Umbilical cord (tissue), 2 donors: ENCODE measurements at places on chromosomes 16 and 17.

GRCh38 chr16:14307527-14308367 lies 236.6 kb downstream of the MRTFB start:
- no peak for DNase-seq

GRCh38 chr17:29143894-29144293 lies 36.3 kb downstream of the MYO18A start:
- DNase-seq: no peak

DNA sequence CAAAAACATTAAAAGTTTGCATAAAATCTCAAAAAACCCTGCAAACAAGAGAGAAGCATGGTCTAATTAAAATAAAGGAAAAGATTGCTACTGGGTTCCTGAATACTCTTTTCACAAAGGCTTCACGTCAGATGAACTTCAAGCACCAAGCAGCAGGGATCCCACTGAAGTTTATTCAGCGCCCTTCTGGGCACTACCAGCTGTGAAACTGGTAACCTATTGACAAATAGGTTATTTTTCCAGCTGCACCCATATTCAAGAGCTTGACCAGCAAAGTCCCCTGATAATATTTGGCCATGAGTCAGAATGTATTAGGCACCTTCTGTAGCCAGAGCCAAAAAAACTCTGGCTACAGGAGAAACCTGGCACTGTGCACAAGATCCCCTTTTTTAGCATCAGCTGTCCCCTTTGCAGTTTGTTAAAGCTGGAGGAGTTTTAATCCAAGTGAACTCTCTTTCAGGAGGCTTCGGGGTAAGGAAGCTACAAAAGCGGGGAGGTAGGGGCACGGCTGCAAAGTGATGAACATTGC lies 60.3 kb downstream of the GRIN2A start:
- no peak for DNase-seq

GRCh38 chr17:83064732-83065659 lies 14.4 kb upstream of the METRNL start:
- DNase-seq: no peak

DNA sequence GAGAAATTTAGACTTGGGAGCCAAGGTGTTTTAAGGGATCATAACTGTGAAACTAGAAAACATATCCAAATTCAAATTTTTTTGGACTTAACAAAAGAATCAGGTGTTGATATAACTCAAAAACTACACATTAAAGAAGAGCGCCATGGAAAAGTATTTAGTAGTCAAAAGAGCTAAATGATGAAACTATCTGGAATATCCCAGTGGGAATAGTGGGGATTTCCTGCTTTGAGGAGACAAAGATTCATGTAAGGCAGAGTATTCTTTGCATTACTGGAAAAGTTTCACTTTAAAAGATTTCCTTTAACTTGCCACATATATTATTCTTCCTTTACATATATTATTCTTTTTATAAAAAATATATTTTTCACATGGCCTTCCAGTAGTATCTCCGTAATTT lies 40.3 kb upstream of the VPS4A start:
- no peak for DNase-seq

DNA sequence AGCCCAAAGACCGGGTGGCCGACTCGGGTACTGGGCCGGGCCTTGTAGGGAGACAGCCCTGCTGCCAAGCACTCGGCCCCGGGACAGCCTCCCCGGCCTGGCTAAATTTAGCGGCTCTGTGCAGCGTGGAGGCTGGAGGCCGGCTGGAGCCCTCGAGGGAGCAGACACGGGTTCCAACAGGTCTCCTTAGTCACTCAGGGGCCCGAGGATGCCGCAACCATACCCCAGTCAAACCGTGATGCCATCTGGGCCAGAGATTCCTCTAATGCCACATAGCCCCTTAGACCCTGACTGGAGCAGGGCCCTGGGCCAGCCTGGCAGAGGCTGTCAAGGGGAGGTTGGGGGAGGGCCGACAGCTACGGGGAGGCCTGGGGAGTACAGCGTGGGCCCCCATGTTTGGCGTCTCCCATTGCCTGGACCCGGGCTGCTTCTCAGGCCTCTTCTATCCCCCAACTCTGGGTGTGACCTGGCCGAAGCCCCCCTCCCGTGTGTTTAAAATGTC lies 2.9 kb upstream of the P2RX1 start:
- DNase-seq: no peak

DNA sequence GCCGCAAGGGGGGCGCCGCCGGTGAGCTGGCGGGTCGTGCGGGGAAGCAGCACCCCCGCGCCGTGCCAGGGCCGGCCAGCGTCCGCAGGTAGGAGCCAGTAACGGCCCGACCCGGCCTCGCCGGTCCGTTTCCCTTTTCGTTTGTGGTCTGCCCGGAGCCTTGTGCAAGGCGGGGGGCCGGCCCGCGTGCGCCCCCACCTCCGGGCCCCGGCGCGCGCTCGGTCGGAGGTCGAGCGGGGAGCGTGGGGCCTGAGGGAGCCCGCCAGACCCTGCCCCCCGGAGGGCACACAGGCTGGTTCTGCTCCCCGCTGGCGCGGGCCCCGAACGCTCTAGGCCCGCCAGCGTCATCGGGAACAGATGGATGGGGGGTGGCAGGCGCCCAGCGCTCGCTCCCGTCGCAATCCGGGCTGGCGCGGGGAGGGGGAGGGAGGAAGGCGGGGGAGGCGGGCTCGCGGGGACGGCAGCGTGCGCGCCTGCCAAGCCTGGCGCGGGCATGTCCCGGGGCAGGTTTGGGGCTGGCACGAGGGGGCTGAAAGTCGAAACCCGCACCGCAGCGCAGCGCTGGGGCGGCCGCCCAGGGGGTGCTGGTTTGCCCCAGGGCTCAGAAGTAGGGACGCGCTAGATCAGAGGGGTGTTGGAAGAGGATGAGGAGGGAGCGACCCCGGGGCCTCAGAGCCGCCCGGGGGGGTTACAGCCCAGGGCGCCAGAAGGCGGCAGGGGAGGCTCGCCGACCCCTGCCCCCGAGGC lies 1.5 kb upstream of the GSE1 start:
- DNase-seq: peak; percentile 75

DNA sequence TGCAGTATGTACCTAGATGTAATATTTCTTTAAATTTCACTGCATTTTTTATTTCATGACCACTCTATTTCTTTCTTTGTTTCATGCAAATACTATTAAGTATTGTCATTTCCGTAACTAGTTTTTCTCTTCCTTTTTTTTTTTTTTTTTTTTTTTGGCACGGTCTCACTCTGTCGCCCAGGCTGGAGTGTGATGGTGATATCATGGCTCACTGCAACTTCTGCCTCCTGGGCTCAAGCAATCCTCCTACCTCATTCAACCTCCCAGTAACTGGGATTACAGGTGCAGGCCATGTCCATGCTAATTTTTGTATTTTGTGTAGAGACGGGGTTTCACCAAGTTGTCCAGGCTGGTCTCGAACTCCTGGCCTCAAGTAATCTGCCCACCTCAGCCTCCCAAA lies 70.7 kb downstream of the TMEM114 start:
- no peak for DNase-seq

GRCh38 chr16:23700509-23700908 lies 12.5 kb downstream of the ERN2 start:
- no peak for DNase-seq

DNA sequence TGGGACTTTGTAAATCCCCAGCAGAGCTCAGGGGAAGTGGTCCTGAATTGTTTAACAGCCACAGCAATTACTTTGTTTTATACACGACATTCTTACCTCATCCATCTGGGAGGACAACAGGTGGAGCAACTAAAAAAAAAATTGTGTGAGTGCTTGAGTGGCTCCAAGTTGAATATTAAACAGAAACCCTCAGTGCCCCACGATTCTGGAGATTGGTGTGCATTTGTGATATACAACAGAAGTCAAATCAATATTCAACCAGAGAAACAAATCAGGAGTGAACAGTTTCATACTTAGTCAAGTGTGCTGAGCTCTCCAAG lies 204.8 kb downstream of the HAPSTR1 start:
- DNase-seq: no peak

GRCh38 chr16:27321013-27321915 lies 7.5 kb downstream of the IL4R start:
- DNase-seq: no peak

- DNase-seq: no peak
These were observed 36.3 kb downstream of the DHRS7C start for GRCh38 chr17:9755083-9755482.

DNA sequence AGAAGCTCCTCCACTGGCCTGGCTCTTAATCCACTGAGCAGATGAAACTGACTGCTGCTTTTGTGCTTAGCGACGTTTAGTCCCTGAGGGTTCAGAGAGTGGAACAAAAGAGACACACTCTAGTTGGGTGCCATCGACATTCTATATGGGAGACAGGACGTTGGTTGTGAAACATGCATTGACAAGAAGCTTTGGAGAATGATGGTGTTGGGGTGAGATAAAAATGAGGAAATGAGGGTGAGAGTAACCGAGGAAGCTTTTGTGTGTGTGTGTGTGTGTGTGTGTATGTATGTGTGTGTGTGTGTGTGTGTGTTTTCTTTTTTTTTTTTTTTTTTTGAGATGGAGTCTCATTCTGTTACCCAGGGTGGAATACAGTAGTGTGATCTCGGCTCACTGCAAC lies 89.5 kb downstream of the ABCC1 start:
- no peak for DNase-seq

- no peak for DNase-seq
These were observed 4.3 kb downstream of the SDK2 start for GRCh38 chr17:73639932-73640331.

DNA sequence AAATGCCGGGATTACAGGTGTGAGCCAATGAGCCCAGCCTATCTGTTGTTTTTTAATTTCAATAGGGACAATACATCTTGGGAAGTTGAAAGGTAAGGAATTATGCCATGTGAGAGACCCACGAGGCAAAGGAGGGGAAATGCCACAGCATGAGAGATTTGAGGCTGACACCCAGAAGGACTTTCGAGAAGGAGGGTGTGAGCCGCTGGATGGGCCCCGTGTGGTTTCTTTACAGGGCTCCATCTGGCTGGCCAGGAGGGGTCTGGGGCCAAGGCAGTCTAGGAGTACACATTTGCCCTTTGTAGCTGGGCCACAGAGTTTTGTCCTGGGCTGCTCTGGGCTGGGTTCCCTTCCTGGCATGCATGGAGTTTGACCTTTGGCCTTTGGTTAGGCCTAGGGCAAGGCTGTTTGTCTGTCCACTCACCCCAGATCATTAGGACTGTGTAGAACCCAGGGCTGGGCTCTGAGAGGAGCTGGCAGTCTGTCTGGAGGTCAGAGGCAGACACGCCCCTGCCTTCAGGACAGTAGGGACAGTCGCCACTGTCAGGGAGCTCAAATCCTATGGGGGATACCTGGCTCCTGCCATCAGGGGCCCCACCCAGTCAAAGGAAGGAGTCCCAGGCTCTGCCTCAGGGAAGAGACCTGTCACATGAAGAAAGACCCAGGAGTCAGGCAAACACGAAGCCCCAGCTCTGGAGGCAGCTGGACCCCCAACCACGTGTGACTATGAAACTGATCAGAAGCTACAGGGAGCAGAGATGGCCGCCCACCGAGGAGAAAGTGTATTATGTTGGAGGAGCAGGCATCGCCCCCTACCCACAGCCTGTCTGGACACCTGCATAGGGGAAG lies 24.2 kb upstream of the NXPH3 start:
- DNase-seq: no peak

DNA sequence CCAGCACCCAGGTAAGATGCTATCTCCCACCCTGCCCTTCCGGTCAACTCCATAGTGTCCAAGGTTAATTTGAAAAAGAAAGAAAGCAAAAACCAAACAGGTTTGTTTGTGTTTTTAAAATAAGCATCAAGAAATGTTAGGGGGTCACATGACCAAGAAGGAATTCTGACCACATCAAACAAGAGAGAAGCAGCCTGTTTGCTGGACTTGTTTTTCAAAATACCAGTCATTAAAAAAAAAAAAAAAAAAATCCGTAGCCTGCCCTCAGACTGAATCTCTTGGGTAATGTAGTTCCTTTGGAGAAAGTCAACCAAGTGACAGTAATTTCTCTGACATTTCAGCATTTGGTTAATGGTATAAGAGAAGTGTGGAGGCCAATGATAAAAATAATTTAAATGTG lies 38.4 kb downstream of the HNF1B start:
- DNase-seq: no peak

- DNase-seq: no peak
These were observed 22.4 kb upstream of the MFSD6L start for GRCh38 chr17:8821446-8822105.

GRCh38 chr16:49827805-49828438 lies 28.0 kb downstream of the ZNF423 start:
- DNase-seq: no peak

DNA sequence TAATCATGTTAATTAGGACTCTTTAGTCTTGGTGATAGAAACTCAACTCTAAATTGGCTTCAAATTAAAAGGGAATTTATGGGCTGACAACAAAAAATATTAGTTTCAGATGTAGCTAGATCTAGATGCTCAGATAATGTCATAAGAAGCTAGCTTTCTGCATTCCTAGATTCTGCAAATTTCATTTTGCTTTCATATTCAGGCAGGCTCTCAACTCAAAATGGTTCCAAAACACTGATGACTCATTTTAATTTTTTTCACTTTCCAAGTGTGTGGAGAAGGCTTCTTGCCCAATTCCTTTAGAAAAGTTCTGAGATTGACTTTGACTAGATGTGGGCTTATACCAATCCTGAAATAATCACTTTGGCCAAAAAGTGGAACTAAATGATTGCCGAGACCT lies 236.7 kb upstream of the GOT2 start:
- DNase-seq: peak; percentile 5

- no peak for DNase-seq
These were observed 22.4 kb downstream of the LSM12 start for GRCh38 chr17:44044071-44044470.

DNA sequence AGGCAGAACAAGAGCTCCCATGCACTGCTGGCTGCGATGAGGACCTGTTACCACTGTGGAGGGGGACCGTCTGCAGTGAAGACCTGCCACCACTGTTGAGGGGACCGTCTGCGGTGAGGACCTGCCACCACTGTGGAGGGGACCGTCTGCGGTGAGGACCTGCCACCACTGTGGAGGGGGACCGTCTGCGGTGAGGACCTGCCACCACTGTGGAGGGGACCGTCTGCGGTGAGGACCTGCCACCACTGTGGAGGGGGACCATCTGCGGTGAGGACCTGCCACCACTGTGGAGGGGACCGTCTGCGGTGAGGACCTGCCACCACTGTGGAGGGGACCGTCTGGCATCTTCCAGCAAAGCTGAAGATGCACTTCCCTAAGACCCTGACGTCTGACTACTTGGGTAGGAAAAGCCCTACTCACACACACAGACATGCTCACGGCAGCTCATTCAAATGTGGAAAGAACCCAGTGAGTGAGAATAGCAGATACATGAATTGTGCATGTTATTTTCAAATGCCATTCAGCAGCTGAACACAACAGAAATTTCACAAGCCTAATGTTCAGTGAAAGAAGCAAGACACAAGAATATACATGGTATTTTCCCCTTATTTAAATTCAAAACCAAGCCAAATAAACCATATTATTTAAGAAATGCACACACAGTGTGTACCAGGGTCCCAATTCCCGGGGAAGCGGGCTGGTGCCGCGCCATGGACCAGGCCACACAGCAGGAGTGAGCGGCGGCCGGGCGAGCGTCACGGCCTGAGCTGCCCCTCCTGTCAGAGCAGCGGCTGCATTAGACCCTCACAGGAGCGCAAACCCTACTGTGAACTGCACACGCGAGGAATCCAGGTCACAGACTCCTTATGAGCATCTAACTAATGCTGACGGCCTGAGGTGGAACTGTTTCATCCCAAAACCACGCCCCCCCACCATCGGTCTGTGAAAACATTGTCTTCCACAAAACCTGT lies 64.2 kb upstream of the METRNL start:
- no peak for DNase-seq
